ENCODE measurements at places on chromosomes 6 and 20.

DNA sequence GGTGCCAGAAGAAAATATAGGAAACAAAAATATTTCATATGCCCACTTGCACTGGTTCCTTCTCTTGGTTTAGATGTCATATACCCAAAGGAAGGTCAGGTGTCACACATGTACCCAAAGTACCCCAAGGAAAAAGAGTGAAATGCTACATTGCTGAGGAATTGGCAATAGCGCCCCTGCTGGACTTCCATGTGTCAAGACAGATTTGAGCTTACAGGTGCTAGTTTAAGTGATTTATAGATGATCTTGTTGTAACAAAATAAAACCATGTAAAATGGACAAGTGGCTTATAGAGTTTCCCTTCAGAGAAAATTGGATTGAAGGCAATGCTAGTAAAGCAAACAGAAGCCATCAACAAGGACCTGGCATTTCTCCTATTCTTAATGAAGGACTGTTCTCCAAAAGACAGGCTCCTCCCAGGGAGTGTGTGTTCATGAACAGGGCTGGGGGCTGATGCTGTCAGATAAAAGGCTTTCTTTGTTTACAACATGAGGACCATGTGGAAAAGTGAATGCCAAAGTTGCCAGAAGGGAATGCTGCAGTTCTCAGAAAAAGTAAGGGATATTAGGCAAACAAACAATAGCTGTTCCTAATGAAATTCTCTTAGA lies 64.3 kb upstream of the PAK5 start:
- DNase-seq, result peak; percentile 26

DNA sequence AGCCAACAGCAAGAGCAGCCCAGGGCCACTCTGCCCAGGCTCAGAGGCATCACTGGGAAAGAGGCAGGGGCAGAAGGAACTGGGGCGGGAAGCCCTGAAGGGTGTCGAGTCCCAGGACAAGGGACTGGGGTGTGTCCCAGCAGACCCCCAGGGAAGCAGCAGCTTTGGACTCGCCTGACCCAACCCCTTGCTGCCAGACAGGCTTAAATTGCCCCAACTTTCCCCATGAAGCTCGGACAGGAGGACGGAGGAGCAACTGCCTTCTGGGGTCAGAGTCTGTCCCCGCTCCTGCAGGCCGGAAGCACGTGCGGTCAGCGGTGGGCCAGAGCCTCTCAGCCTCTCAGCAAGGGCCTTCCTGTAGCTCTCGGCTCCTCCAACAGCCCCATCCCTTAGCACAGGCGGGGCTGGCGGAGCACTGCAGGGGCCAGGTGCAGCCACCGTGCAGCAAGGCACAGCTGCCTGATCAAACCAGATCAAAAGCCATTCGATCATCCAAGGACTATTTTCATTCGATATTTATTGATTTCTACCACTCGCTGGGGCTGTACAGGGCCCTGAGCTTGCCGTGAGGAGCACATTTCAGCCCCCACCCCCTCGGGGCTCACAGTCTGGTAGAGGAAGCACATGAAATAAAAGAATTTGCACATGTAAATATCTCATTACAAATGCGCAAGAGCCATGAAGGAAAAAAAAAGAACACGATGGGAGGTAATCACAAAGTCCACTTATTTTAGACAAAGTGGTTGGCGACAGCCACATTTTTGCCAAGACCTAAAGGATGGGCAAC lies 31.8 kb upstream of the STX16 start:
- no peak for DNase-seq

DNA sequence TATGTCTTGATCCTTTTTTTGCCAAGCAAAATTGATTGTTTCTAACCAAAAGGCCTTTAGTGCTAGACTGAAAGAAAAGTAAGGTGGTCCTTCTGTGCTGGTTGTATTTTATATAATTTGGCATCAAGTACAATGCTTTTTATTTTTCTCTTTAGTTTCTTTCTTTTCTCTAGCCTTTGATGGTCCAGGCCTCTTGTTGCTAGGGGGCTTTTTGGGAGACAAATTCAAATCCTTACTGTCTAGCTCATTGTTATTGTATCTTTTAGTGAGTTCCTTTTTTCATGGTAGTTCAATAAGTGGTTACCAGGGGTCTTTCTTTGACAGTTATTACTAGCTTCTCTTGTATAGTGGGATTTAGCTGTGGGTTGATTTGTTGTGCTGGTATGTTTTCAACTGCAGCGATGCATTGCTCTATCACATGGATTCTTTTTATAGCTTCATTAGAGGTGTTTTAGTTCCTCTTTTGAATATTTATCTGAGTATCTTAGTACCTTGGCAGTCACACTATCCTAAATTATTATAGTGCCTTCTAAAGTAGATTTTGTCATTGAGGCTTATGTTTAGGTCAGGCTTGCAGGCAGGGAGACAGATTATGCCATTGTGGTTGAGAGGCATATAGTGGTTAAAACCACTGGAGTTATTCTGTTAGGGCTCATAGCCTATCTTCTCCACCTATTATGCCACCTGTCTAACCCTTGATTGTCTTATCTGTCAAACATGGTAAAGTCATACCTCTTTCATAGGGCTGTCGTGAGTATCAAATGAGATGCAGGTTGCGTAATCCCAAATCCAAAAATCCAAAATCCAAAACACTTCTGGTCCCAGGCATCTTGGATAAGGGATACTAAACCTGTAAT lies 49.5 kb downstream of the KCNS1 start:
- no peak for DNase-seq

DNA sequence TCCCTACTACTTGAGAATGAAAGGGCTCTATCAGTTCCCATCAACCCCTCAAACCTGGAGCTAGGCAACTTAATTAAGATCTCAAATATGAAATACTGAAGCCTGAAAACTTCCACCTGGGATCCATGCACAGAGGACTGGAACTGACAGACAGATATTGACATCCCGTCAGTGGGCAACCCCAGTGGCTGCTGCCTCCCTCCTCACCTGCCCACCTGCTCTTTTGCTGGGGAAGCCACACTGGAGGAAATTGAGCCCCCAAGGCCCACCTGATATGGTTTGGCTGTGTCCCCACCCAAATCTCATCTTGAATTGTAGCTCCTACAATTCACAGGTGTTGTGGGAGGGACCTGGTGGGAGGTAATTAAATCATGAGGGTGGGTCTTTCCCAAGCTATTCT lies 192.8 kb downstream of the LRFN2 start:
- DNase-seq, result no peak

DNA sequence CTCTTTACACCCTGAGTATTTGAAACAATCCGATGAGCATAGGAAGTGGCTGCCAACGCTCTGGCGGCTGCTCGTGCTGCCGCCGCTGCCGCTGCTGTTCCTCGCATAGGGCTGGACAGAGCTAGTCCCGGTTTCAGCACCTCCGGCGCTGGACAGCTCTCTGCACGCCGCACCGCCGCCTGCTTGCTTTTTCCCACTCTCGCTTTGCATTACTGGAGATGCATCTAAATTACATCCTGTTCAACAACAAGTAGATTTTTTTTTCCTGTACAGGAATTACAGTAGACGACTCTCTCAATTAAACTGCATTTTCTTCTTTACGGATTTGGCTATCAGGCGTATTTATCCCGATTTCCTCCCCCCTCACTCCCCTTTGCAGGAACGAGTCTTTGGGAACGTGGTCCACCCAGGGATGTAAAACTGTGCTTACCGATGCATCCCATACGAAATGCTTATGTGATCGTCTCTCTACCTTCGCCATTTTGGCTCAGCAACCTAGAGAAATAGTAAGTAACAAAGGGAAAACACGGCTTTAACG lies 563.8 kb downstream of the LMBRD1 start:
- DNase-seq, result no peak
